ENCODE measurements at places on chromosomes 2 and 18.
A peak's percentile ranks its signal among the peaks of the same experiment; 100 is the strongest.

DNA sequence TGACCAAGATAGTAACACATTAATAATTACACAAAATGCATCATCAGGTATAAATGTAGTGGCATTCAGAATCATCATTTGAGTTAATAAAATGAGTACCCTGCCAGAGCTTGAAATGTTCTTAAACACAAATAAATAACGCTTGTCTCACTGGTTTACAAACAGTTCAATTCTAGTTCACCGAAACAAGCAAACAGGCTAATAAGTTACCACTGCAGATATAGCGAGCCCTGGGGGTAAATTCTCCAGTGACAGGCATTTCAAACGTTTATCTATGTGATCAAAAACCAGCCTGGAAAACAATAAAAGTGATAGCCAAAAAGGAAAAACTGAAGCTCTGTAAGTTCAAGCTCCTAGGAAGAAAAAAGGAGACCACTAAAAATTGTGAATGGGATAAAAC is 152.6 kb downstream of the THADA start:
- DNase-seq: no peak

DNA sequence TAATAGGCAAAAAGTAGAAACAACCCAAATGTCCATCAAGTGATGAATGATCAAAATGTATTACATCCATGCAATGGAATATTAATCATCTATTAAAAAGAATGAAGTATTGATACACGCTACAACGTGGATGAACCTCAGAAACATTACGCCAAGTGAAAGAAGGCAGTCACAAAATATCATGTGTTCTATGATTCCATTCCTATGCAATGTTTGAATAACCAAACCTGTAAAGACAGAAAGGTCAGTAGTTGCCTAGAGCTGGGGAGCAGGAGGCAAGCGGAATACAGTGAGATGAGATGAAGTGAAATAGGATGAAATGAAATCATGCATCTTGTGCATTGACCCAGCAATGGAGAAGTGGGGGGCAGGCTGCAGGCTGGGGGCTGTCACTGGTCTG is 17.9 kb upstream of the COL6A3 start:
- no peak for DNase-seq

DNA sequence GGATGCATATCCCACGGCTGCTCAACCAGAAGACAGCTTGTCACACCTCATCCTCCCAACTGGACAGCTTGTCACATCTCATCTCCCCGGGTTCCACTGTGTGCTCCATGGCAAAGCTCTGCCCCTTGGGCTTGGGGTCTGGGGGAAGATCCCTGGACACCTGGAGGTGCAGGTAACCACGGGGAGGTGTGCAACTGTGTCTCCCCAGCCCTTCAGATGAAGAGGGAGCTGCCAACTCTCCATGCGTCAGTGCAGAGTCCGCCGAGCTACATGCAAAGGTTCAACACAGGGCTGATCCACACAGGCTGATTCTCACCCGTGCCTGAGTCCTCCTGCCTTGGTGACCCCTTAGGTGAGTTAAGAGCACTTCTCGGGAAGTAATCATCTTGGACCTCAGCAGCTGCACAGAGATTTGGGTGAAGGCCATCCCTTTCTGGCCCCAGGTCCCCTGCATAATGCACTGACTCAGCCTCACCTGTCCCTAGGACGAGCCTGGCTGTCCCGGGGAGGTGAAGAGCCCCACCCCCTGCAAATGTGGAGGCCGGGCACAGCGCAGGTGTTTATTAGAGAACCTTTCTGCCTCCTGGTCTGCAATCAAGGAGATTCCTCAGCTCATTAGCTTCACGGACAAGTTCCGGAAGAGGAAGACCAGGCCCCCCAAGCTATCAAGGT is 157.9 kb downstream of the PXDN start:
- no peak for DNase-seq

DNA sequence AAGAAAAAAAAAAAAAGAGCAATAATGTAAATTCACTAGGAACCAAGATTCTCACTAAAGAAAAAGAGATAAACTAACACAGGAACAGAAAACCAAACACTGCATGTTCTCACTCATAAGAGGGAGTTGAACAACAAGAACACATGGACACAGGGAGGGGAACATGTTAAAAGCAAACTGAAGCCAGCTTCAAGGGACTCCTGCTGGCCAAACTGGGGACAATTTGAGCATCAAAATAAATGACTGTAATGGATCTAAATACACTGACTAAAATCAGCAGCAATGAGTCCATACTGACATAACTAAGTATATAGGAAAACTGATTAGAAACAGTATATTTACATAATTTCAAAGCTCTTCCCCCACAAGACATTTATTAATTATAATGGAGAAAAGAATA is 73.0 kb downstream of the FARSB start:
- no peak for DNase-seq

- DNase-seq: no peak
These were observed 9.3 kb upstream of the SNORC start for GRCh38 chr2:232860593-232861241.

DNA sequence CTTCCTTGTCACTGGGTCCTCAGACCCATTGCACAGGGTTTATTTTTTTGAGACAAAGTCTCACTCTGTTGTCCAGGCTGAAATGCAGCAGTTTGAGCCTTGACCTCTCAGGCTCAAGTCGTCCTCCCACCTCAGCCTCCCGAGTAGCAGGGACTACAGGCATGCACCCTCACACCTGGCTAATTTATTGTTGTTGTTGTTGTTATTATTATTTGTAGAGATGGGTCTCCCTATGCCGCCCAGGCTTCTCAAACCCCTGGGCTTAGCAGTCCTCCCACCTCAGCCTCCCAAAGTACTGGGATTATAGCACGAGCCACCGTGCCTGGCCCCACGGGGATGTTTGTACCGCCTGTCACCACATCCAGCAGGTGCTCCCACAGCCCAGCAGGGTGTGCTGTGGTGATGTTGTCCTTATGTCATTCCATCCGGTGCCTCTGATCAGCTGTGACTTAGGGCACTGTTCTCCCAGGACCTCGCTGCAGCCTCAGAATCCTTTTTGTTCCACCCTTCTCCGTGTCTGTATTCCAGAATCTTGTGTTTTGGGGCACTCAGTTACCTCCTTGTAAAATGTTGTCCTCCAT is 182.3 kb downstream of the INO80D start:
- DNase-seq: no peak

GRCh38 chr2:204665207-204665606 is 119.9 kb downstream of the PARD3B start:
- DNase-seq: no peak

GRCh38 chr2:166539340-166540162 is 45.5 kb upstream of the SCN7A start:
- DNase-seq: peak; percentile 40

DNA sequence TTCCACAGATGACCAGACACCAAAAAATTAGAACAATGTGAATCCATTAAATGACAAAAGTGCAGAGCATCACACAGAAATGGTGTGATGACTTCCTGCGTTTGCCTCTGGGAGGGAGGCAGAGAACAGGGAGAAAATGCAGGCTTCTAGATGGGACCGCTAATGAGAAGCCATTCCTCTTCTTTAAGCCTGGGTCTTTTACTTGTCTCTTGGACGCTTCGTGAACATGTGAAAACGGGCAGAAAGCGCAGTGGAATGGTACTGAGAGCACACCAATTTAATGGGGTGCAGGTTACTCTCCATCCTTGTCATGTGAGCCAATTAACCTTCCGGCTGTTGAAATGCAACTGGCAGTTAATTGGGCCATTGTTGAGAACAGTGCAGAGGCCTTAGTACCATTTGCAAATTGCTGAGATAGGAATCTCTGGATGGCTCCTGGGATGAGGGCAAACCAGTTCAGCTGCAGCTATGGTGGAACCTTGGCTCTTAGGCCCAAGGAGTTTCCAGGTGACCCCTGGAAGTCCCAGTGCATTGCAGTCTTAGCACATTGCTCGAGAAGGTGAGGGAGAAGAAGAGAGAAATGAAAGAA is 210.4 kb upstream of the CXCR4 start:
- DNase-seq: no peak

DNA sequence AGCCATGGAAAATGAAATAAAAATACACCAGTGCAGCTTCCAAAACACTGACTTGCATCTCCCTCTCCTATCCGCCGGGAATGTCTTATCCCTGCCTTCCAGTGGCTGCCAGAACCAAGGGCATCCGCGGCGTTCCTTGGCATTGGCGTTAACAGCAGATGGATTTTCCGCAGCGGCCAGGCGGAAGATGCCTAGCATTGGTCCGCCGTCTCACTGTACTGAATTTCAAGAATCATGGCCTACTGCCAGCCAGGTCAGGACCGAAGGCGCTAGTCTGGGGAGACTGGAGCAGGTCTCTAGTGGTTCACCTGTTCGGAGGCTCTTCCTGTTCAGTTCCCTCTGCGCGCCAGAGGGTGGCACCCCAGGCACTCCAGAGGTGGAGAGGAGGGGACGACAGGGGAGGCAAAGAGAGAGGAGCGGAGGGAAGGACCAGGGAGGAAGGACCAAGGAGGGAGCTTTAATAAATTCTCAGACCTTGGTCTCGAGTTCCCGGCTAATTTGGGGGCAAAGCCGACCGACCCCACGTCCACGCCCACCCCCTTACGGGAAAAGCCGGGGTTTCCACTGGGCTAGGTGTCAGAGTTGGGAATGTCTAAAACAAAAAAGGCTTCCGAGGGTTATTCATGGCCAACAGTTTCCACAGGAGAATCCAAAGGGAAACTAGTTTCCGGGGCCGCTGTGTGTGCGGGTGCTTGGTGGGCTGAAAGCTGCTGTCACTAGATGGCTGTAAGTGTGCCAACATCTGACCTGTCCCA is 3.7 kb upstream of the BCL2L11 start:
- DNase-seq: peak; percentile 92

GRCh38 chr2:106059416-106060065 is 134.6 kb downstream of the UXS1 start:
- DNase-seq: no peak

DNA sequence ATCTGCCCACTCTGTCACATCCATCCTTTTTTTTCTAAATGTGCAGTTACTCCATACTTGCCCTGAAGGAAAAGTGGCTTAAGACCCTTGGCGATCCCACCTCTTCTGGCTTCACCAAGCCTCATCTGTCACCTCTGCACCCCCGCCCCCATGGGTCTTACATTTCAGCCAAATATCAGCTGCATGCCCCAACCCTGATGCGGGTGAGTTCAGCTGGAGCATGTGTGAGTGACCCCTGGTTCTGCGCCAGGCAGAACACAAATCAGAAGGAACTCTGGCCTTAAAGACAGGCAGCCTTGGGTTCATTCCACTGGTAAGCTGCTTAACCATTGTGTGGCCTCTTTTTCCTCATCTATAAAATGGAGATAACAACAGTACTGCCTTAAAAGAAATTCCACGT is 194.7 kb downstream of the KLHL29 start:
- no peak for DNase-seq

GRCh38 chr2:83650898-83651297 is 808.2 kb downstream of the SUCLG1 start:
- DNase-seq: no peak

DNA sequence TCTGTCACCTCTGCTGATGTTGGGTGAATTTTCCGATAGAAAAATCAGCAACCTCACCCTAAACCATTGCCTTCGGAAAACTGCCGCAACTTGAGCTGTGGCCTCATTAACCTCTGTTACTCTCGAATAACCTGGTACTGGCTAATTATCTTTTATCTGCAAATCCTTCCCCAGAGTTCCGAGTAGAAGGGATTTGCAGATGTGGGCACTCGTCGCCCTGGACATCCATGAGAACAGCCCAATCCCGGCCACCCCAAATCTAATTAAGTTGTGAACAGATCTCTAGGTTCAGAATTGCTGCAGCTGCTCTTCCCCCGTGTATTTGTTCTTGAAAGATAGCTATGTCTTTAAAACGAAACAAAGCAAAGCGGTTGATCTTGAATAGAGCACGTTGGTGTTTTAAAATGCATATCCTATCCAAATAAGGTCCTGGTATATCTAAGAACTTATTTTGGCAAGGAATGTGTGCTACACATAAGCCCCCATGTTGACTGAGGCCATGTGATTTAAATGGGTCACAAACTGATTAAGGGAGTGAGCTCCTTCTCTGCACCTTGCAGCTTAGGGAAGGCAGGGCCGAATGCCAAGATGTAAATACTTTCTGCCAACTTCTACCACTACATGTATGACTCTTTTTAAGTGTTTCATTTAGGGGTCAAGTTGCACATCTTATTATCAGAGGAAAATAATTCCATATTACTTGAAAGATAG is 88.2 kb downstream of the MTCL1 start:
- no peak for DNase-seq

DNA sequence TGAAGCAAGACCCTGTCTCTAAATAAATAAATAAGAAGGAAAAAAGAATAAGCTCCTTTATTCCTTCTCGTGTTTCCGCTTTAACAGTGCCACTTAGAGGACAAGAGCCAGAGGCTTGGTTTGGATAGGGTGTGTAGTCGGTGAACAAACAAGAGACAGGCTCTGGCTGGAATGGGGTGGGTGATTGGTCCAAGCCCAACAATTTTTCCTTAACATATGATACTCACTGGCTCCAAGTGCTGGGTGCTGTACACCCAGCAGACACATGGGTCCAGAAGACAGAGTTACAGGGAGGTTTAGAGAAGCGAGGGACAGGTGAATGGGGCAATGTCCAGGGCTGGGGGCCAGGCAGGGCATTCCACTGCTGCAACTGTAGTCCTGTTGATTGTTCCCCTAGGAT is 77.8 kb downstream of the NCAPH start:
- peak; percentile 19 for DNase-seq

DNA sequence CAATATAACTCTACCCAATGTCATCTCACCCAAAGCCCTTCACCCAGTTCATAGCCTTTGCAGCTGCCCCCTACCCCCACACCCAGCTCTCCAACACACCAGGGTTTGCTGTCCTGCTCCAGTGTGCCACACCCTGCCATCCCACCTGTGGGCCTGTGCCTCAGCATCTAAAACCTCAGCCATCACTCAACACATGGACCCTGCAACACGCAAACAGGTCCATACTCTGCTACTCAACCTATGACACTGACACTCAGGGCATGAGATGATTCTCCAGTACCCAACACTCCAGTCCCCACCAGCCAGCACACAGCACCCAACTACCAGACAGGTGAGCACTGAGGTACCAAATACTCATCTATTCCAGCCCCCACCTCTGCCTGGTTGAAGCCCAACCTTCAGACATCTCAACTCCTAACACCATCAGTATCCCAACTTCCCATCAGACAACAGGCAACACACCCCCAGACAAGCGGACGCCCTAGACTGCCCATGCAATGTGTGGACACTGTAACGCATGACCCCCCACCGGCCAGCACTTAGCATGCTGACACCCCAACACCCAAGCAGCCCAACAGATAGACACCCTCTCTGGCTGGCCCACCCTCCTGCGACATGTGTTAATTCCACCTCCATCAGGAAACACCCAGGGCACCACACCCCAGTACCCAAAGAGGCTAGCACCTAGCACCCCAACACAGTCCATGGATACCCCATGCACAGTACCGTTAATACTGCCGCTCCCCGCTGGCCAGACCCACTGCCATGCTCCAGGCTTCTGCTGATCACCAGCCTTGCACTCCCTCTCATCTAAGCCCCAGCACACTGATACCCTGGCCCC is 25.0 kb downstream of the ZAP70 start:
- DNase-seq: no peak

- no peak for DNase-seq
These were observed 106.3 kb upstream of the ST3GAL5 start for GRCh38 chr2:85994897-85995647.
